Natural killer cell (primary cell): ENCODE measurements at places on chromosomes 6 and 20.

GRCh38 chr6:158565482-158566040, 5.7 kb downstream of the TMEM181 start:
- DNase-seq = no peak

DNA sequence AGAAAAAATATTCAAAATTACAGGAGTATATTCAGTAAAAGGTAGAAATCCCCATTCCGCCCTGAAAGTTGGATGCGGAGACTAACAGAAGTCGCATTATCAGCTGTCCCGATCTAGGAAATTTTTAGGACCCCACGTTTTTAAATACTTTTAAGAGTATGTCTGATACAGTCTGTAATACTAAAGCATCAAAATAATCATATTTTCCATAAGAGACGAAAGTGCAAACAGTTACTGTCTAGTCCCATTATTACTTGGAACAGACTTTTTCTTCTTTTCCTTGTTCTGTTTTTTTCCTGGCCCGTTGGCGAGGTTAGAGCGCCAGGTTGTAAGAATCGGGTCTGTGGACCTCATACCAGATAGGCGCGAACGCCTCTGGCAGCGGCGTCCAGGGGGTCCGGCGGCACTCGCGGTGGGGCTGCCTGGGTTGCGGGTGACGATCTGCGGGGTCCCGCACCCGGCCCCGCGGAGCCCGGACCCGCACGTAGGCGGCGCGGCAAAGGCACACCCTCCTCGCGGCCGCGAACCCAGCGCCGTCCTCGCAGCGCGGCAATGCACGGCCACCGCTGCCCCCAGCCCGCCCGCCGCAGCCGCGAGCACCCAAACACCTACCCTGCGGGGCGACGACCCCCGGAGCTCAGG, 460 bp downstream of the PLAGL1 start:
- no peak for DNase-seq

- no peak for DNase-seq
Observed at GRCh38 chr6:156432543-156432942, 344.6 kb upstream of the ARID1B start.

DNA sequence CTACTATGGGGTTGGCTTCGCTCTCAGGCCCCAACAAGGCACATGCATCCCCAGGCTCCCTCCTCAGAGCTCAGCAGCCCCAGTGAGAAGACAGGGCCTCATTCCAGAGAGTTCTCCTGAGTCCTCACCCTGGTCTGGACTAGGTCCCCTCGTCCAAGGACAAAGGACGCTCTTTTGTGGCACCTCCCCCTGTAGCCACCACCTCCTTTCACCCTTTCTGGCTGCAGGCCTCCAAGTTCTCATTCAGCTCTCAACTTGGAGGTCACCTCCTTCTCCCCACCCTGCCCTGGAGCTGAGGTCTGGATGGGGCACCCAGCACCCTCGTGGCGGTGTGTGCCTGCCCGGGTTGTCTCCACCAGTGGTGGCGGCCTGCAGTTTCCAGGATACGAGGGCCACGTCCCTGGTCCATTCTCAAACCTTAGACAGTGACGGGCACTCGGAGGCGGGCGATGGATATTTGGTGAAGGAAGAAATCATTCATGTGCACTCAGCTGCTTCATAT, 2.5 kb downstream of the UNC93A start:
- DNase-seq = no peak

DNA sequence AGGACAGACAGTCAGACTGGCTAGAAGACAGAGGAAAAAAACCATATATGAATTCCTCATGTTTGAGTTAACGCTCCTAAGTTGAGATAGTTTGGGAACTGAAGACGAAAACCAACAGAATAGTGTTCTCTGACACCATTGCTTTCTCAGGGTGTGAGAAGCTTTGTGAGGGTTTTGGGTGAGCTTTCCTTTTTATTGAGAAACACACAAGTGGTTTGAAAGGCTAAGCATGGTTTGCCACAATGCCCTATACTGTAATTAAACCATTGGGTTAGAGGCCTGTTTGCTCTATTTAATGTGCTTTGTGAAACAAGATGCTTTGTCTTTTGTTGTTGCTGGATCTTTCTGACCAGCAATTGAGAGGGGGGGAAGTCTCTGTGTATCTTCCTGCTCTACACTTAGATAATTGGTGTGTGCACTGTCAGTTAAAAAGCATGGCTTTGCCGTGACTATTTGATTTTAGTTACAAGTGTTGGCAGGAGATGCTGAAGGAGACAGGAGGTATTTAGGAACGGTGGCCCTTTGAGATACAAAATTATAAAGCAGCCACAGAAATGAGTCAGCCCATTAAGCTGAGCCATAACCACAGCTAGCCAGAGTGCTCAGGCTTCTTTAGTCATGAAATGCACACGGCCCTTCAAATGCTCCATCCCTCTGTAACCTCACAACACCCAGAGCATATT, 273.0 kb upstream of the PREP start:
- DNase-seq = no peak

DNA sequence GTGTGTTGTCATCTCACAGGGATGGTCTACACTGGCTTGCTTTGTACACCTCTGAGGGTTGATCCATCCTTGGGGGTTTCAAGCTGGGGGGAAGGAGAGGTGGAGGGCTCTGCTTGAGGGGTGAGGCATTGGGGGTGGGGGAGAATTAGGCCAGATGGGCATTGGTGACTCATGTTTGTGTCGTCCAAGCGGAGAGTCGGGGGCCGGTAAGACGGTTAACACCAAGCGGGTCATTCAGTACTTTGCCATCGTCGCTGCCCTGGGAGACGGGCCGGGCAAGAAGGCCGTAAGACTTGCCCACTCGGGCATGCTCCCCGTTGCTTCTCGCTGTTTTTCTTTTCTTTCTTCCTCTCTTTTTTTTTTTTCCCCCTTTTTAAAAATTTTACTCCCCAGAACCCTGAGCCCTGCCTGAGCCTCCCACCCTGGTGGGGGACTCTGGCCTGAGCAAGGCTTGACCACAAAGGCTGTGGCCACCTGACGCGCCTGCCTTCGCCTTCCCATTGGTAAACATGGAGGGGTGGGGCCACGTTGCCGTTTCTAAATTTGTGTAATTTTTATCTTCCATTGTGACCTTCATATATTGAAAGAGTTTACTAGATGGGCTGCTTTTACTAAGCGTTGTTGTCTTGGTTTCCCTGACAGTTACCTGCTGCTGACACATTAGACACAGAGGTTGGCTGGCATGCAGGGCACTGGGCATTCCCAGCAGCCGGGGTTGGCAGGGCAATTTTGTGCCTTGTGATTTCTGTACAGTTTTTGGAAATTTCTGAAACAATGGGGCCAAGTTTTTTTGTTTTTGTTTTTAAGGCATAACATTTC, 26.8 kb downstream of the MYH7B start:
- no peak for DNase-seq

DNA sequence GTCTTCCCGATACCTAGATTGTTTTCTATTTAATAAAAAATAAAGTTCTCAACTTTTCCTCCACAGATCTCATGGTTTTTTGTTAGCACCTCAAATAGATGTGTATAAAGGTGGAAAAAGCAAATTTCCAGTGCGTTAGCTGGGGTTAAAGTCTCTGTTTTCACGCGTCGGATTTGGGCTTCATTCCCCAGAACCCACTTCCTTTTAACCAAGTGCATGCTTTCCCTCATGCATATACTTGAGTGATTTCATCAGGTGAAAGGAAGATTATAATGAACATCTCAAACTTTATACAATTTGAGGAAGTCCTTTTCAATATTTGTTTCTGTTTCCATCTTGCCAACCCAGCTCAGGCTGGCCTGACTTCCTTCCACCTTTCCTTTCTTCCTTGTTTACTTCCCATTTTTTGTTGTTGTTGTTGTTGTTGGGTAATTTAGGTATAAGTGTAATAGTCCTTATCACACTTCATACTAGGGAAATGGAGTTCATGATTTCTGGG, 43.9 kb upstream of the GGTLC1 start:
- DNase-seq = no peak

- DNase-seq = no peak
Observed at GRCh38 chr20:38109591-38110524, 55.2 kb downstream of the TGM2 start.

DNA sequence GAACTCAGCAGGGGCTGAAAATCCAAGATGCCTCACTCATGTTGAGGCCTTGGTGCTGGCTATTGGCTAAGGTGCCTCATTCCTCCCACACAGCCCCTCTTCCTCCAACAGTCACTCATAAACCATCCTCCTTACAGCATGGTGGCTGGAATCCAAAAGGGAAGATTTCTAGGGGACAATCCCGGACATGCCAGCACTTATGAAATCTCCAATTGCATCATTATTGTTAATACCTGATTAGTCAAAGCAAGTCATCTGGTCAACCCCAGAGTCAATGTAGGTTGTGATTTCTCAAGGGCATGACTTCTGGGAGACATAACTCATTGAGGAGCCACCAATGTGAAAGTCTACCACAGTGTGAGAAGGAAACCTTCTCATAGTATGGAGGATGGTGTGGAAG, 506.6 kb upstream of the NOX3 start:
- no peak for DNase-seq

GRCh38 chr6:123769431-123769830, 34.2 kb upstream of the NKAIN2 start:
- DNase-seq = no peak

DNA sequence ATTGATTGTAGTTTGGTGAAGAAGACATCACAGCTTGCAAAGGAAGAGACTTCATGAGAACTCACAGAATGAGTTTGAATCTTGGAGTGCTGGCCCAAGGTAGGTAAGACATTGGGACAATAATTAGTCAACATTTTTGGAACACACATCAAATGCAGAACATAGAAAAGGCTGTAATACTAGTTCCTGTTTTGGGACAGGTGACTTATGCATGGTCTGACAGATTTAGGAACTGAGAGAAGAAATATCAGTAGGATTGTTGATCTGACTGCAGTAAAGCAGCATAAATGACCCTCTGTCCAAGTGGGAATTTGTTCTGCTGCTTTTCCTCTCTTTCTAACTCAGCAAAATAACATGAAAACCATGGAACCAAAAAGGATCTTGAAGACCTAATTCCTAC, 102.3 kb upstream of the MAP3K7 start:
- DNase-seq = no peak

- DNase-seq = no peak
Observed at GRCh38 chr20:57220337-57221145, 45.9 kb downstream of the BMP7 start.

DNA sequence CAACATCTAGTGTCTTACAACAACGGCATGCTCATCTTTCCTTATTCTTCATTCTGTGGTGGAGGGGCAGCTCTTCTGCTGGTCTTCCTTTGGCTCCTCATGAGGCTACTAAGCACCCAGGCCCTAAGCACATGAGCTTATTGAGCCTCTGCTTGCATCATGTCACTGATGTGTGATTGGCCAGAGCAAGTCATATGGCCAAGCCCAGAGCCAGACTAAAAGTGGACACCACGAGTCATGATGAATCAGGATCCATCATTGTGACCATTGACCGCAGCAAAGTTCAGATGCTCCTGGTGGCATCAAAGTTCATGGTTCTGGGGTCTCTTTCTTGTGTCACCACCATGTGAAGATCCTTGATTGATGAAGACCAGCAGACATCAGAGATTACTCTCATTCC, 192.0 kb upstream of the FOXA2 start:
- no peak for DNase-seq

DNA sequence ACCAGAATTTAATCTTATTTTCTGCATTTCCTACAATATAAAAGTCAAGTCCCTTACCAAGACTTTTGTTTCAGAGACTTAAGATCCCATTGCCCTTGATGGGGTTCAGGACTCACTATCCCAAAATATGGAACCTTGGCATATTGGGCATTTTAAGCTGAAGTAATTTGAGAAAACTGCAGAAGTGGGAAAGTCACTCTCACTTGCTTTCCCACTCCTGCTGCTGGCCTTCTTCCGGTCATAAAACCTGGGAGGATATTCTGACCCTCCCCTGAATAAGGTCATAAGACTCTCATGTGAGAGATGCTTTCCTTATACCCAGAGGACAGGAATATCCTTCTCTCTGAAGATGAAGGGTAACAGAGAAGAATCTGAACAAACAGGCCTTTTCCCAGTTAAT, 92.8 kb upstream of the IFNGR1 start:
- DNase-seq = no peak
